ENCODE measurements at places on chromosomes 7 and 10.

DNA sequence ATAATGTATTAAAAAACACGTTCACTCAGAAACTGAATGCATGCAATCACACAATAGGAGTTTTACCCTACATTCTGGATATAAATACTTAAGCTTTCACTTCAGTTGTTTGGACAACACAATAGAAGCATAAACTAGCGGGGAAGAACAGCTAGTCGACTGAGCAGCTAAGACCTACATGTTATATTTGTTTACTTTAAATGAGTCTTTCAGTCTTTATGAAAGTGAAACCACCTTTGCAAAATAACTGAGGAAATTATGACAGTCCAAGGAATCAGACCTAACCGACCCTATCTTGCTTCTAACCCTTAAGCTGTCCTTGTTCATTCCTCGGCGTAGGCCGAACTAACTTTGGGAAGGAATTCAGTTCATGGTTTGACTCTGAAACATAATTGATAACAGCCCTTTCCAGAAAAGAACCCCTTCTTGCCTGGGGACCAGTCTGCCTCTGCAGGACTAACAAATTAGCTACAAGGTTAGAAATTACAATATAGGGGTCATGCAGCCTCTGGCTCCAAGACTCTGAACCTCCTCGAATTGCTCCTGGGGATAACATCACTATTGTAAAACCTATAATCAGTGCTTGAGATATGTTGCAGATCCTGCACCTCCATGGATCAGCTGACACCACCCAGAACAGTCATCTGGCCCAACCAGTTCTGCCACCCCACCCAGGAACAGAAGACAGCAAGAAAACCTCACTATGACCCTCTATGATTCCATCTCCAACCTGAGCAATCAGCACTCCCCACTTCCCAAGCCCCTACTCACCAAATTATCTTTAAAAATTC lies 185.1 kb upstream of the KLF6 start:
- no peak for DNase-seq

GRCh38 chr7:87234949-87235348 lies 15.4 kb upstream of the TMEM243 start:
- DNase-seq: no peak

DNA sequence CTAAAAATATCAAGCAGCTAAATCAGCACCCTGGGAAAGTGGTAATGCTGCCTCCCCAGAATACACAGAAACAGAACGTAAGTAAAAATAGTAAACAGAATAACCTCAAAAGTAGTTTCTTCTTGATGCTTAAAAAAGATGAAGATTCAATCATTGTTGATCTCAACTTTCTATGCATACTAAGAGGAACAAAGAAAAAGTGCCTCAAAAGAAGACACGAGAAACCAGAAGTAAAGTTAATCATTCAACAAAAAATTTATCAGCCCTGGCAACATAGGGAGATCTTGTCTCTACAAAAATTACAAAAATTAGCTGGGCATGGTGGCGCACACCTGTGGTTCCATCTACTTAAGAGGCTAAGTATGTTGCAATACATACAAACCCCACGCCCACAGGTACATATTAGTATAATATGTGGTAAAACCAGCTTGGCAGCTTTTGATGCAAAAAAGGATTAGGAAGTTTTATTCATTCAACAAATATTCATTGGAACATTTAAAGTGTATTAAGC lies 153.7 kb downstream of the NRBF2 start:
- DNase-seq: no peak

GRCh38 chr10:69285699-69286098 lies 7.4 kb downstream of the HK1 start:
- no peak for DNase-seq

DNA sequence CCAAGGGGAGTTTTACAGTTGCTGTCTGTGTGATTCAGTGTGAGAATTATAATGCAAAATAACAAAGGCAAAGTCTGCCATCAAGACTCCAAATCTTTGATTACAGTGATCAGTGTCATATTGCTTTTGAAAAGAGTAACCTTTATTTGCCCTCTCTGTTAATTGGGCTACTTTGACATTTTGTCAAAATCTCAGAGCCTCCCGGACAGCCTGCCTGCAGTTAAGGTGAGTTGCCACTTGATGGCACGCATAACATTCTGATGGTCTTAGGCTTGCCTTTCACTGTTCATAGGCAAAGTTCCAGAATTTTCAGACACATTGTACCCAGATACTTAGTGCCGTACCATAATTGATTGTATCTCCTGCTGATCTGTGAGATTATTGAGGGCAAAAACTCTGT lies 253.5 kb downstream of the ABCA13 start:
- no peak for DNase-seq

GRCh38 chr10:25047088-25047487 lies 30.7 kb downstream of the THNSL1 start:
- DNase-seq: no peak

DNA sequence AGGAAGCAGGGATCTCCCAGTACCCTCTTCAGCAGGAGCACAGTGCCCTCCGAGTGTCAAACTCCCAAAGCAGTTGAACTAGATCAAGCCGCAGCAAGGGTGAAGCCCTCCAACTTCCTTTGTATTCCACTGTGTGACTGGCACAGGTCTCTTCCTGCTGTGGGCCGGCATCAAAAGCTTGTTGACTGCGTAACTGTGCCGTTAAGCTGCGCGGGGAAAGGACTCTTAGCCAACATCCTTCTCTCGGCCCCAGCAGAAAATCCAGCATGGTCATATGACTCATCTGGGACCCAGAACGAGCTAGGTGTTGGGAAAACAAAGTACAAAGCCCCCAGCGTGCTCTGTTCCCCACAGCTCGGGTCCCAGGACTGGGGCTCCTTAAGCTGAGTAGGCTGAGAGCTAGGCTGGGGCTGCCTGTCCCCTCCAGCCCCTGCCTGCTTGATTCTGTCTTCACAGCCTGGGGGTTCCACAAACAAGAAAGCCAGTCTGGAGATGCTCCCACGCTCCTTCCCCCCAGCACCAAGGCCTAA lies 52.2 kb downstream of the COL17A1 start:
- DNase-seq: no peak

GRCh38 chr7:108454674-108455550 lies 1.3 kb downstream of the NRCAM start:
- peak; percentile 46 for DNase-seq

DNA sequence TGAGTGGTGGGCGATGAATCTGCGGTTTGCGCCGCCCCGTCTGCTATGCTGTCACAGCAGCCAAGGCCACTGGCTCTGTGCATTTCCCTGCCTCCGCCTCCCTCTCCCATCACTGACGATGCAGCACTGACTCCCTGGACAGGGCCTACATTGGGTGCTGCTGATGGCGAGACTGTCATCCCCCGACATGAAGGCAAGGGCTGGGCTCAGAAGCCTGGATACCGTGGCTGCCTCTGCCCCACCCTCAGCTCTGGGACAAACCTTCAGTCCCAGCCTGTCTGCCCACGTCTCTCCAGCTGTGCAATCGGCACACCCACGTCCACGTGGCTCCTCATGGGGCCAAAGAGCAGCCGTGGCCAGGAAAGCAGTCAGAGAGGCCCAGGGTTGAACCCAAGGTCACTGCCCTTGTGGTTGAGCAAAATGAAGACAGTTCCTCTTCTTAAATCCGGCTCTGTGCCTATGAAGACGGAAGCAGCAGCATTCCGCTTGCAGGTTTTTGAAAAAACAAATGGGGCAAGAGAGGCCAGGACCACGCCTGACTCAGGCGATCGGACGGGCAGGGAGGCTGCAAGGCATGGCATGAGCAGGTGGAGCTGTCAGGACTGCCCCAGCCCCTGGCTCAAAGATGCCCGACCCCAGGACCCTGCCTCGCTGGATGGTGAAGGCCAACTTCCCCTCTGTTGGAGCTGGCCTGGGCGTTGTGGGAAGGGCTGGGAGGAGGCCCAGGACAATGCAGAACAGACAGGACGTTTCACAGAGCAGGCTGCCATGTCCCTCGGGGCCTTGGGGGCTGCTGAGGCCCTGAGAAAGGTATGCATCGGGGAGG lies 517.5 kb downstream of the DNAJB6 start:
- DNase-seq: no peak

GRCh38 chr7:2231992-2232765 lies 566 bp downstream of the MAD1L1 start:
- peak; percentile 58 for DNase-seq

DNA sequence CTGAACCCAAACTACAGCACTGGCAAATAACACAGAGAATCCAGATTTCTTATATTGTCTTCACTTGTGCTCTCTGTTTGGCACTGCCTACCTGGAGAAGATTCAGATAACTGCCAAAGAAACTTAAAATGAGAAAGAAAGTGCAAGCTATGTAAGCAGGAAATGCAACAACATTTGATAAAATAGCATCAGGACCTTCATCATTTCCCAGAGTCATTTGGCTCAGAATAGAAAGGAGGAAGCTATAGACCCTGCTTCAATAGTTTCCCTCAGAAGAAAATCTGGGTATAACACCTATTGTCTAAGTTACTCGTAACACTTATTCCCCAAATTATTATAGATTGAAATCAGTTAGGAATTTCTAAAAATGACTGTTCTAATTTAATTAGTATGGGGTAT lies 56.2 kb downstream of the CC2D2B start:
- no peak for DNase-seq

DNA sequence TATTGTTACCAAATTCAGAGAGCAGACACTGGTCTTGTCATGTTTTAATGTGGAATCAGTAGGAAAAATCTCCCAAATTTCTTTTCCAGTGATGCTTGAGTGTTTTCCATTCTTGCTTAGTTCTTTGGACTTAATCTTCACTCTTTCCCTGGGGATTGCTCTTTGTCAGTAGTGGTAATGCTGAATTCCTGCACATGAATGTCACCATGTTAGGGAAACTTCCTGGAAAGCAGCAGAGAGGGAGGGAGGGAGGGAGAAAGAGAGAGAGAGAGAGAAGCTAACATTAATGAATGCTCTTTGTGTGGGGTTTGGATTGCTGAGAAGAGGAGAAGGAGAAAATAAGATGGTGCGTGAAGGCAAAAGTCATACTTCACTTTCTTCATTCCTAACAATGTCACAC lies 295.3 kb upstream of the COBL start:
- no peak for DNase-seq

DNA sequence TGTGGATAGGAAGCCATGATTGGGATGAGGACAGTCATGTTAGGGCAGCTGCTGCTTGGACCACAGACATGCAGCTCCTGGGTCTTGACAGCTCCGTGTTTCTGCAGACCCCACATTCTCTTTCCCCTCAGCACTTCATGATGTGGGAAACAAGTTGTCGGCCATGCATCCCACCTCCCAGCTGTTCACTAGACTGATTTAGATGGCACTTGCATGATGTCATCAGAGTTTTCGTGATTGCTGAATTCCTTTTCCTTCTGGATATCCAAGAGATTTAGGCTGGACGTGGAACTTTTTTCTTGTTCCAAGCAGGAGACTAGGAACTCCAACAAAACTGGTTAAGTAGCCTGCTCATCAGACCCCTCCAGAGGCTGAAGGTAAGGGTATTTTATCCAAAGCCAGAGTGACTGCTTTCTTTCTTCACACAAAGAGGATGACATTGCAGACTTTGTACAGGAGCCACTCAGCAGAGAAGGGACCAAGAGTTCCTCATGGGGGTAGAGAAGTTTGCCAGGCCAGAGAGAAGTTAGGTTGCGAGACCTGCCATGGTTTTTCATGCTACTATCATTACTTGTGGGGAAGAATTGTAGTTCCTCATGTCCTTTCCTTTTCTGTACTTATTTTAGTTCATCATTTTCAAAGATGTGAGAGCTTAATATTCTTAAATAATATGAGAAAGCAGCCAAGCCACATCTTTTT lies 117.7 kb upstream of the GJD4 start:
- no peak for DNase-seq

DNA sequence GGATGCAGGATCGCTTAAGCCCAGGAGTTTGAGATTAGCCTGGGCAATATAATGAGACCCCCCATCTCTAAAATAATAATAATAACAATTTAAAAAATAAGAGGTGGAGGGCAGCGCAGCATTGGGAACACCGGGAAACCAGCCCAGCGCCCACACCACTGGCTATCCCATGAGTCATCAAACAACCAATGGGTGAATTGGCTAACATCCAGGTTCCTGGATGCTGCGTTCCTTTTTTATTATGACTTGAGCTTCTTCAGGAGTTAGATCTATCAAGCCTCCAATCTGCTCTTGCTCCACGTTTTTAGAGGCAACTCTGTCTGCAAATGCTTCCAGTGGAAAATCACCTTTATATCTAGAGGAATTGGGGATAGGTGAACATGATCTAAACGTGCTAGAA lies 10.0 kb upstream of the LRRC4 start:
- DNase-seq: no peak

DNA sequence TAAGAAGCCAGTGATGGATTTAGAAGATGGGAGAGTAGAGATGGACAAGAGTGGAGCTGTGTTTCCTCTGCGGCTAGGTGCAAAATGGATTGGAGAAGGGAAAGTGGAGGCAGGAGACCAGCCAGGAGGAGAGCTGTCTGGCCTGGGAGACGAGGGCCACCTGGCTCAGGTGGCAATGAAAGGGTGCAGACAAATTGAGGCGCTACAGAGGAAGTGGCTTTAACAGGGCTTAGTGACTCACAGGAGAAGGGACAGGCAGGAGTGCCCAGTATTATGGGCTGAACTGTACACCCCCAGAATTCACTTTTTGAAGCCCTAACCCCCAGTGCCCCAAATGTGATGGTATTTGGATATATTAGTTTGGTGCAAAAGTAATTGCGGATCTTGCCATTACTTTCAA lies 65.6 kb upstream of the DUSP5 start:
- peak; percentile 13 for DNase-seq

DNA sequence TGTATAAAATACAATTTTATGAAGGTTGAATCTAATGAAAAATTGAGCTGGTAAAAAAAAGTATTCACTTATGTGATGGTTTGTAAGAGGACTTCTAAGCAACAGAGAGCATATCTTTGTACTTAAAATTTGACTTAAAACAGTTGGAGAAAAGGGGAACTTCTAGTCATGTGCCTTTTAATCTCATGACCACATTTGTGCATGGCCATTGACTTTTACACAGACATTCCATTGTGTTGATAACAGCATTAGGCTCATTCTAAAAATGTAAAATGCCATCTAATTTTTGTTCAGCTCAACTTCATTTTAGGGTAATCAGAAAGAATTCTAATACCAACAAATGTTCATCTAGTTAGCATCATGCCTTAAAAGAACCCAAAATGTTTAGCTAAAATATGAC lies 119.9 kb downstream of the HPSE2 start:
- DNase-seq: no peak

- DNase-seq: no peak
Measured at GRCh38 chr7:45028920-45029344, 28.9 kb downstream of the CCM2 start.

GRCh38 chr7:20270867-20271266 lies 53.7 kb upstream of the MACC1 start:
- DNase-seq: no peak

GRCh38 chr10:14952851-14953423 lies 959 bp downstream of the DCLRE1C start:
- DNase-seq: no peak

DNA sequence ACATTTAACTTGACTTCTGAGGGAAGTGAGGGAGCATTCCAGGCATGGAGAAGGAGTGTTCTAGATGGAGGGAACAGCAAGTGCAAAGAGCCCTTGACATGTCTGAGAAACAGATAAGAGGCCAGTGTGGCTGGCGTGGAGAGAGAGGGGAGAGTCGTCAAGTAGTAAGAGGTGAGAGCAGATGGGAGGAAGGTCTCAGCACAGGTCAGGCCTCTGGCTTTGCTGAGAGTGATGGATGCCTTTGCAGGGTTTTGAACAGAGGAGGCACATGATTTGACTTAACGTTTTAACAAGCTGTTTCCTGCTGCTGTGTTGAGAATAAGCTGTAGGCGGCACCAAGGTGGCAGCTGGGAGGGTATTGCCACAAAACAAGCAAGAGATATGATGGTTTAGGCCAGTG lies 97.2 kb downstream of the KAT6B start:
- DNase-seq: no peak

All from activated T-cell treated with anti-CD3 and anti-CD28 coated beads, Interleukin-2, amount 50 U/mL, for 48 hours (primary cell).